ENCODE measurements at places on chromosomes 1 and 21.

DNA sequence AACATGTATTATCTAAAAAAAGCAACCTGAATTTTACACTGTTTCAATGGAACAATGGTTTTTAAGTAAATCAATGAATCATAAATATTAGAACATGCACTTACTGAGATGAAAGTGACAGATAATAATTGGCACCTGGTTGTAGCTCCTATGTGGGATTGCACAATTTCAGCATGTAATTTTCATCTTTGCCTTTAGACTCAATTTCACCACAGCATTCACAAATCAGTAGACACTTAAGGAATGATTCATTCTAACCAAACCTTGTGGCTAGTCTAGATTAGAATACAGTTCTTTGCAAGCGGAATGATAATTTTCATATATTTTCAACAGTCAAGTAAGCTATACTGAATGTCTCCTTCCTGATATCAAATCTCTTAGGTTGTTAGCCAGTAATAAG lies 853.4 kb downstream of the KCNT2 start:
- DNase-seq = no peak

DNA sequence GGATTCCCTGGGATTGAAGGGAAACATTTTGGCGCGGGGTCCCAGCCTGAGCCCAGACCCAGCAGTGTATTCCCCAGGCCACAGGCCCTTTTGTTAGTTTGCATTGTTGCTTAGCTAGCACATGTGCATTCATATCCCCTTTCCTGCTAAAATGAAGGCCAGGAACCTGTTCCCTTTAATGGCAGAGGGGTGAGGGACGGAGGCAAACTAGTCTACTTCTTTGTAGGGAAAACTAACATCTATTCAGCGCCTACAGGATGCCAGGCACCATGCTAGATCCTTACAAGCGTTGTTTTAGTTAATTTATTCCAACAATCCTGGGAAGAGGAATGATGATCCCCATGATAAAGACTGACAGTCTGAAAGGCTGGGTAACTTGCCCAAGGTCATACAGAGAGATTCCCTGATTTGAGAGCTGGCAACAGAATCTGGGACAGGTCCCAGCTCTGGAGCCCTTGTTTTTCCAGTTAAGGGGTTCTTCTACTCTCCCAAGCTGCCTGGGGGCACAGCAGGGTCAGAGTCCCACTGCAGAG lies 595 bp upstream of the E2F2 start:
- no peak for DNase-seq

GRCh38 chr1:53530550-53530949 lies 71.4 kb downstream of the DMRTB1 start:
- DNase-seq = no peak

DNA sequence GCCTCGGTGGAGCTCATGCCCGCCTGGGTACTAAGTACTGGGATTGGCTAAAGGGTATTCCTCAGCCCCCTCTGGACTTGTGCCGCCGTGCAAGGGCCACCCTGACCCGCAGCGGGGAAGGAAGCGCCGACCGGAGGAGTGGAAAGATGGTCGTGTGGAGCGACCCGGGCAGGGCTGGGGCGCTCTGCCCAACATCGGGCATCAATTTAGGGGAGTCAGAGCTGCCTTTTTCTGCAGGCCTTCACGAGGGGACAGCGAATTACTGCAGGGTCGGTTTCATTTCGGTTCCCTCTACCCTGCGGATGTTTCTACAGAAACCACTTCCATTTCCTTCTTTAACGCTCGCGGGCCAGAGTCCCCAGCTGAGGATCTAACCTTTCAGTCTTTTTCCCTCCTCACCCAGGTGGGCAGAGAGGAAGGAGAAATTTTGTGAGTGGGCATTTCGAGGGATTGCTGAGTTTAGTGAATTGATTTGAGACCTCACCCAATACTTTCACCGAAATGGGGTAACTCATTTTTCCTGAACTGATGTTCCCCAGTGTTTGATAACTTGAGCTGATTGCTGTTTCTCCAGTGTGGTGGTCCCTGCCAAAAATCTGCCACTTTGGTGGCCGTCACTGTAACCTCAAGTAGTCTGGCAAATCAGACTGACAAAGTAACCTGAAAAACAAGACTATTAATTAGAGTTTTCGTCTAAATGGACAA lies 1.1 kb downstream of the TOR1AIP1 start:
- no peak for DNase-seq

DNA sequence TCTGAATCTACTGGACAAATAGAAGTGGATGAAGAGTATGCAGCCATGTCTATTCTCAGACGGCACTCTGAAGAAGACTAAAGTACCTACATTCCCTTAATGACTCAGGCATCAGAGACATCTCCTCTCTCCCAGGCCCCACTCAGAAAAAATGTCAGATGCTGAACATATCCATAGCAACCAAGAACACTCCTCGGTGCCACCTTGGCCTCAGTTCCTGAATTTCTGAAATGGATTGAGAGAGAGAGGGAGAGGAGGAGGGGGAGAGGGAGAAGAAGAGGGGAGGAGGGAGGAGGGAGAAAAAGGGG lies 16.0 kb upstream of the OVAAL start:
- no peak for DNase-seq

DNA sequence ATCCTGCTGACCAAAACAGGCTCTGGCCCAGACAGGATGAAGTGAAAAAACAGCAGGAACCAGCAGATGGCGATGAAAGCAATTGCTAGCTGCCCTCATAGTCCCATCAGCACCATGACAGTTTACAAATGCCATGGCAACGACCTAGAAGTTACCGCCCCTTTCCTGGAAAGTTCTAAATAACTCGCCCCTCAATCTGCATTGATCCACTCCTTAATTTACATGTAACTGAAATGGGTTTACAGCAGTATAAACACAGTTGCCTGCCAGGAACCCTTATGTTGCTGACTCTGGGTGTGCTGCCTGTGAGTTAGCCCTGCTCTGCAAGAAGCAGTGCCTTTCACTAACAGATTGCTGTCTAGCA lies 65.5 kb upstream of the CR1L start:
- no peak for DNase-seq

- DNase-seq = no peak
Observed at GRCh38 chr1:111895469-111895868, 94.0 kb downstream of the KCND3 start.

- no peak for DNase-seq
Observed at GRCh38 chr1:245690156-245690690, 535.4 kb downstream of the KIF26B start.

- no peak for DNase-seq
Observed at GRCh38 chr1:26786437-26787380, 1.0 kb upstream of the PIGV start.
